Activated naive CD4-positive, alpha-beta T cell treated with anti-CD3 and anti-CD28 coated beads for 36 hours (primary cell): ENCODE measurements at places on chromosomes 16 and 17.

GRCh38 chr16:7408700-7409365 lies 76.2 kb downstream of the RBFOX1 start:
- no peak for DNase-seq

GRCh38 chr17:33421933-33422332 lies 128.8 kb upstream of the ASIC2 start:
- no peak for DNase-seq

GRCh38 chr16:54056921-54057320 lies 229.7 kb downstream of the IRX3 start:
- DNase-seq: no peak

- no peak for DNase-seq
Measured at GRCh38 chr16:78866521-78866920, 734.0 kb downstream of the MAF start.

GRCh38 chr16:21088646-21089538 lies 61.8 kb downstream of the DNAH3 start:
- no peak for DNase-seq

GRCh38 chr16:2611499-2611862 lies 70.8 kb upstream of the KCTD5 start:
- no peak for DNase-seq

- DNase-seq: no peak
Measured at GRCh38 chr16:4776141-4776705, 9.3 kb upstream of the ZNF500 start.

DNA sequence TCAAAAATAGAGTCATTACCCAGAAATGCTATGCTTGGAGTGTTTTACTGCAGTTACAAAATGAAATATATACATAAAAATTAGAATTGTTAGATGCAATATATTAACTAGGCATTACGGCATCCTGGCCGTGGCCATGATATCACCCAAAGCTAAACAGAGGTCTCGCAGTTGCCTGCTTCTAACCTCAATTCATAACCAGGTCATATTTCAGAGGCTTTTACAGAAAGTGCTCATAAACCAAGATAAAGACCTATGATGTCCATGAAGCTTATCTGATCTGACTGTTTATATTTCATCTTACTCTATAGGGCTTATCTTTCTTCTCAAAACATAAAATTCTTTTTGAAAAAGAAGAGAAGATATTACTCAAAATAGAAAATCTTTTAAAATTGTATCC lies 664.5 kb upstream of the SALL1 start:
- DNase-seq: no peak

DNA sequence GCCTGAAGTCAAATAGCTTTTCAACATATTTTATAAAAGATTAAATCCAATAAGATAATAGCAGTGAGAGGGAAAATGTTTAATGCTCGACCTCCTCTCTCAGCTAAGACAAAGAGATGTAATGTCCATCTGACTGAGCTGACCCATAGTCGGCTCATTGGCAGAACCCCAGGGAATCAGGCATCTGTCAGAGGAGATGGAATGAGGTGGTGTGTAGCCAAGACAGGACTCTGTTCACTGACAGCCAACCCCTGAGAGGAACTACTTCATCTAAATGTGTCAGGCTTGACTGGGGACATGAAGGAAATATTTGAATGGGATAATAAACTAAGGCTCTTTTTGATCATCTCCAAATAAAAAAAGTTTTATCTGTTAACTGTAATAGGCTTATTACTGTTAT lies 188.0 kb downstream of the CDH11 start:
- DNase-seq: no peak

- peak; percentile 90 for DNase-seq
Measured at GRCh38 chr16:71845639-71846430, at the start of gene ATXN1L. Gene ATXN1L (plus strand): TSS chr16:71845976. CDS start chr16:71849741, 3,765 bp downstream.

- DNase-seq: peak; percentile 92
Measured at GRCh38 chr16:30092373-30093010, 768 bp upstream of the TBX6 start.

- DNase-seq: no peak
Measured at GRCh38 chr16:4486126-4486893, 10.1 kb downstream of the HMOX2 start.

DNA sequence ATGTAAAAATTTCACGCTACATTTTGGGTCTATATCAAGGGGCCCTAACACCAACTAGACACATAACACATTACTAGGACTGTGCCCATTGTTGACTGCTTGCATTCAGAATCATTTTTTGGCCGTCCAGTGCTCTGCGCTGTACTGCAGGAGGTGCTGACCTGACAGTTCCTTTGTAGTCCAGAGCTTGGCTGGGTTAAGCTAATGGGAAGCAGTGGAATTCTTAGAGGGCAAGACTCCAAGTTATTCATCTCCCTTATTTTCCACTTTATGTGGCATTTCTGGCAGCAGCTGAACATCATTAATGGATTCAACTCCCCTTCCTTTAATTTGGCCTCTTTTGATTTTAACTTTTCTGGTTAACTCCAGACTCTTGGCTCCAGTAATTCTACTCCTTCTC lies 351.7 kb downstream of the CDH8 start:
- no peak for DNase-seq

DNA sequence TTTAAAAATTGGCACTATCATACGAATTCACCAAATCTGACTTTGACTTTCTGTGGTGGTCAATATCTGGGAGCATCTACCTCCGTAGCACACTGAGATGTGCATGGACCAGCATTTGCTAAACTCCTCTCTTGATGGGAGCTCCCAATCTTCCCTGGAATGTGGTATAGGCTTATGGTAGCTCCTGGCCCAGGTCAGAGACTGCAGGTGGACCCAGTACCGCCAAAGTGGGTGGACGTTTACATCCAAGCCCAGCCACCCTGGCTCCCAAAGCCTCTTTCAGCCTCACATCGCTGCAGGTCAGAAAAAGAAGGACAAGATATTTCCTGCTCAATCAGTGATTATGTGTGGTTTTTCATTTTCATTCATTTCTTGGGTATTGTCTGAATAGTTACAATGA lies 43.1 kb upstream of the NKD1 start:
- DNase-seq: no peak

- peak; percentile 78 for DNase-seq
Measured at GRCh38 chr17:62965686-62966425, at the start of gene TANC2. Gene TANC2 (plus strand): TSS chr17:62966235. CDS start chr17:63009560, 43,325 bp downstream.

DNA sequence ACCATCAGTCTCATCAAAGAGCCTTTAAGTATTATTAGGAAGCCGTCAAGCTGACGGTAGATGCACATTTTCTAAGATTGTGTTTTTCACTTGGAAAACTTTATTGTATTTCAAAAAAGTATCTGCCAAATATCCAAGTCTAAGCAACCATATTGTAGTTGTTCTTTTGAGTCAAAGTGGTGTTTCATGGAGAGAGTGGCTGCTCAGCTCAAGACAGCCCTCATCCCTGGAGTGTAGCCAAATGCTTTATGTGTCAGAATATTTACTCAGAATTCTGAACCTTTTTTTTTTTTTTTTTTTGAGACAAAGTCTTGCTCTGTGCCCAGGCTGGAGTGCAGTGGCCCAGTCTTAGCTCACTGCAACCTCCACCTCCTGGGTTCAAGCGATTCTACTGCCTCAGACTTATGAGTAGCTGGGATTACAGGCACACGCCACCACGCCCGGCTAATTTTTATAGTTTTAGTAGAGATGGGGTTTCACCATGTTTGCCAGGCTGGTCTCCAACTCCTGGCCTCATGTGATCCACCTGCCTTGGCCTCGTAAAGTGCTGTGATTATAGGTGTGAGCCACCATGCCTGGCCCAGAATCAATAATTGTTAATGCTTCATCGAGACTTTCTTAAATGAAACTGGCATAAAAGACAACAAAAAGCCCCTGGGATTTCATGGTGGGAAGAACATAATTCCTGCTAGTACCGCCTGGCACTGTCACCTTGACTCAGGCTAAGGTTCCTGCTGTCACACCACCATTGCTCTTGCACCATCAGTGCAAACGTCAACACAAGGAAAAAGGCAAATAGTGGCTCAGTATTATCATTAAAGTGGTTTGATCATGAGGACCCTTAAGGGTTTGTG lies 45.5 kb downstream of the PRKCA start:
- peak; percentile 57 for DNase-seq

GRCh38 chr17:5719976-5720375 lies 135.7 kb upstream of the NLRP1 start:
- DNase-seq: no peak
